ENCODE measurements at places on chromosomes 5 and 9. TPM values are rescaled to one million over a fixed set of nuclear protein-coding genes. Genes with fewer than 3 reads are reported as not detected.

Gene TUSC1
- 7.6 TPM for total RNA-seq

Gene PCDHGB3
- total RNA-seq, result 3.8 TPM

Gene ITGA1
- total RNA-seq, result 61.1 TPM

Gene RUSC2
- total RNA-seq, result 7.8 TPM

Gene SLC4A9
- not detected for total RNA-seq

Gene LCN2
- not detected for total RNA-seq

Gene PLPP7
- total RNA-seq, result 2.3 TPM

Gene PPP3R2
- not detected for total RNA-seq

Gene GRXCR2
- not detected for total RNA-seq

Gene HAVCR2
- 0.64 TPM for total RNA-seq

Gene CDX1
- total RNA-seq, result not detected

Gene LCN15
- 0.13 TPM for total RNA-seq

Gene FIBCD1
- total RNA-seq, result under 0.01 TPM

Gene OGN
- not detected for total RNA-seq

Gene SPATA6L
- 3.3 TPM for total RNA-seq

Gene PCDHB6
- 0.13 TPM for total RNA-seq

Gene SLC6A19
- total RNA-seq, result not detected

Gene CTXN3
- total RNA-seq, result not detected

Gene NTNG2
- 0.77 TPM for total RNA-seq

Gene NTRK2
- total RNA-seq, result not detected

Gene LHX3
- total RNA-seq, result not detected

Gene PTGES
- 0.26 TPM for total RNA-seq

Gene SLC23A1
- total RNA-seq, result not detected

Gene ATG10
- 6.2 TPM for total RNA-seq

Gene SGCD
- 0.64 TPM for total RNA-seq

Gene TMED7
- 81.7 TPM for total RNA-seq

Gene PCDHA12
- total RNA-seq, result not detected

Gene CCNO
- total RNA-seq, result under 0.01 TPM
